ENCODE measurements at places on chromosomes 5 and 9.

- DNase-seq, result peak; percentile 64
These were observed 720 bp downstream of the NOTCH1 start for GRCh38 chr9:136544964-136545691.

DNA sequence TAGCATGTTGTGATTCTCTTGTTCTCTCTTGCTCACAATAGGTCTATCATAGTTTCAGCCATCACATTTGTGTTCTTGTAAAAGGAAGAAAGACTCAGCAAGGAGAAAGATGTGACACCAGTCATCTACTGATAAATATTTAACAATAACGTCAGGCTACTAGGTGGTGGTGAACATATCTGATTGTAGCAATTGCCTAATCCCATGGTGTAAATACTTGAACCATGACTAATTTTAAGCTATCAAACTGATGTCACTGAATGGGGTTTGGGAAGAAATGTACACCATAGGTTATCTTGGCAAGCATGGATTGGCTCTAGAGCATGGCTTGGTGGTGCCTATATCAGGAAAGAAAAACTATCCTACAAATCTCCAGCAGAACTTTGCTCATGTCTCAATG, 16.6 kb downstream of the DMRTA1 start:
- DNase-seq, result no peak

- no peak for DNase-seq
These were observed 18.9 kb downstream of the SLC22A5 start for GRCh38 chr5:132388244-132389050.

DNA sequence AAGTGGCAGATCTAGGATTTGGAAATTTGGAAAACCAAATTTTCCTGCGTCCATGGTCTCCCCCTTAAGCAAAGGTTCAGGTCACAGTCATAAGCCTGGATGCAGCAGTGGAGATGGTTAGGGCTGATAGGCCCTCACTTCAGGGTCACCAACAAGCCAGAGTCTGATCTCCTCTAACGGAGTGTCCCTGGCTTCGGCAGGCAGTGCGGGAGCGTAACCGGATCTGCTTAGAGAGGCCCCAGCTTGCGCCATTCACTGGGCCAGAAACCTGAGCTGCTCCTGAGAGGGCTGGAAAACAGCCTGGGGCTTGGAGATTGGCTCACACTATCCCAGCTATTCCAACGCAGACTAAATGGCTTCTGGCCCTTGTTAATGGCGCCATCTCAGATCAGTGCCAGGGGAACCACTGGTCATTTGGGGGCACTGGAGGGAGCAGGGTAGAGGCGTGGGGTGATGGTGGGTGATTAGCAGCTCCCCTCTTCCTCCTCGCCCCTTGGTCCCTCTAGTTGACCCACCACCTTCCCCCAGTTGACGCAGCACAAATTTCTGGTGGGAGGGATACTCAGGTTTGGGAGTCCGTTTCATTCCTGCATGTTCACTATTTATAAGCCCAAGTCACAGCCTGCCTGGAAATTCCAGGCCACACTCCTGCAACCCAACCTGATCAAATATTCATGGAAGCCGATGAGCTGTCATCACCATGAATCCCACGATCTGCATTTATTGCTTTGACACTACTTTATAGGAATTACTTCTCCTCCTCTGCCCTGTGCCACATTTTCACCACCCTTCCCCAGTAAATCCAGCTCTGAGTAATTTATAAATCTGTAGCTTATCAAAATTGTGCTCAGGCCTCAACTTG, 134.6 kb upstream of the CPEB4 start:
- DNase-seq, result no peak

DNA sequence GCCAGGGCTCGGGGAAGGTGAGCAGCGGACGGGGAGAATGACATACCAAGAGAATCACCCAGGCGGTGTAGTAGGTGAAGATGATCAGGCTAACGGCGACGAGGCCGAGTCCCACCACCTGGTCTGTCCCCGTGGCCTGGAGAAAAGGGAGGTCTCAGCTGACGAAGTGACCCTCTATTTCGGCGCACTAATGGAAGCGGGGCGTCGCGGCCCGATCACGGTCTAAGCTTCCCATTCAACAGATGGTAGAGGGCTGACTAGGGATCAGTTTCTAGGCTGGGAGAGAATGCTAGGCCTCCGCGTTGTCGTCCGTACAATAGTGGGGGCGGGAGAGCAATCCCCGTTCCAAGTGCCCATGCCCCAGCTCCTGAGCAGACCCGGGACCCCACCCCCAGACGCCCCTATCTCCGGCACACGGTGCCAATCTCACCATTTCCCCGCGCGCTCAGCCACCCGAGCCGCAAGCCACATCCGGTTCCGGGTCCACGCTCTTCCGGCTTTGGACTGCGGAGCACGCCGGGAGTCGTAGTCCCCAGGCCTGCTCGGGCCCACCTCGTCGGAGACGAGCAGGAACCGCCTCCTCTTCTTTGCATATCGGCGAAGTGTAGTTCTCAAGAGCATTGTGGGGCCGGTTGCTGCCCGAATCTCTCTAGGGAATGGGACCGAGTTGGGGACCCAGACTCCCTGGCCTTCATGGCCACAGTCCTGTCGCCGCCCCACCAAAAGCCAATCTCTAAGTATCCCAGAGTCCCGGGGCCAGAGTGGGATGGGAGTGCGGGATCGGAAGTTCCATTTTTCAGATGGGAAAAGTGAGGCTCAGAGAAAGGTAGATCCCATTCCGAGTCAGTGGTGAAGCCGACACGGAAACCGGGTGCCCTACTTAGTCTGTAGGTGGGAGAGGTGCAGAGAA, at the start of gene DPM2:
DPM2 (minus strand) TSS at position 467 of the 910 bp plus-strand sequence; CDS start at position 433, 34 bp downstream.
- DNase-seq, result peak; percentile 88

DNA sequence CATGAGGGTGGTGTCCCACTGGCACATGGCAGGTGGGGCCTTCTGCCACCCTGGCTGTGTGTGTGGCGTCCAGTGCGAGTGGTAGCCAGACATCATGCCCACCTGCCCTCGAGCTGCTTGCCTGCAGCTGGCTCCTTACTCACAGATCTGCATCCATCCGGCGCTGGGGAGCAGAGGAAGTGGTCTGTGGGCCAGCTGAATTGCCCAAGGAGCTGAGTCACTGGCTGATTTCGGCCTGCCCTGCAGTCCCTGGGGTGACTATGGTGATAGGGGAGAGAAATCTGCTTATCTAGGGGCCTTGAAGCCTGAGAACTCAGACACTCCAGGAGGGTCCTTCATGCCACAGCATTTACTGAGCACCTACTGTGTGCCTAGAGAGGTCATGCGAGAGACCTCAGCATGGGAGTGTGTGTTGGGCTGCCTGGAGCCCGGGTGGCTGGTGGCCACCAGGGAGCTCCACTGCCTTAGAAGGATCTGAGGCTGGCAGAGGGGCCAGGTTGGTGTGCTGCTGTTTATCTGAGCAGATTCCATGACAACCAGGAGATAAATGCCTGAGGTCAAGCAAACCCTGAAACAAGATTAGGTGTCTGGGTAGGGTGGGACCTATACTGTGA, 57.1 kb downstream of the SLC22A5 start:
- DNase-seq, result peak; percentile 82

GRCh38 chr5:2914981-2915484, 163.6 kb upstream of the IRX2 start:
- DNase-seq, result no peak

DNA sequence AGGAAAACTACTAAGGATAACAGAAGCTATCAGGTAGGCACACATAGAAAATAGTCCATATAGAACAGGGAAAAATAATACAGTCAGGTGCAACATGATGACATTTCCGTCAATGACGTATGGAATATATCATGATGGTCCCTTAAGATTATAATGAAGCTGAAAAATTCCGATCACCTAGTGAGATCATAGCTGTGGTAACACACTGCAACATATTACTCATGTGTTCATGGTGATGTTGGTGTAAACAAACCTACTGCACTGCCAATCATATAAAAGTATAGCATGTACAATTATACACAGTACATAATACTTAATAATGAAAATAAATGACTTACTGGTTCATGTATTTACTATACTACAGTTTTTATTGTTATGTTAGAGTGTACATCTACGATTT, 60.0 kb downstream of the MEGF9 start:
- DNase-seq, result no peak

- no peak for DNase-seq
These were observed 14.9 kb downstream of the CMYA5 start for GRCh38 chr5:79704553-79704952.

- no peak for DNase-seq
These were observed 38.3 kb downstream of the RXRA start for GRCh38 chr9:134364391-134365114.

GRCh38 chr5:6461793-6462650, 13.4 kb downstream of the UBE2QL1 start:
- no peak for DNase-seq

DNA sequence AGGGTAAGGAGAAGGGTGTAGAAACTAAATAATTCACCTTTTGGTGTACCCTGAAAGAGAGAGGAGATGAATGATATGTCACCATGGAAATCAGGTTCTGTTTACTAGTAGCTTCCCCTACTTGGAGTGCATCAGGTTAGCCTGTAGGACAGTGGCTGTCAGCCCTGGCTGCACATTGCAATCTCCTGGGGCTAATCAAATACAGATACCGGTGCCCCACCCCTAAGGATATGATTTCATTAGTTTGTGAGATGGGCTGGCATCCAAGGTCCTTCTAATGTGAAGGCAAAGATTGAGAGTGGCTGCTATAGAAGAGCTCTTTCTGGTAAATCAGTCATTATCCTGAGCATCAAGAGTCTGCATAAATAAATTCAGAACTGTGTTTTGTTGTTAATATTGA, 47.2 kb downstream of the INSYN2B start:
- no peak for DNase-seq

GRCh38 chr5:159669559-159669958, 246.7 kb upstream of the ADRA1B start:
- no peak for DNase-seq

DNA sequence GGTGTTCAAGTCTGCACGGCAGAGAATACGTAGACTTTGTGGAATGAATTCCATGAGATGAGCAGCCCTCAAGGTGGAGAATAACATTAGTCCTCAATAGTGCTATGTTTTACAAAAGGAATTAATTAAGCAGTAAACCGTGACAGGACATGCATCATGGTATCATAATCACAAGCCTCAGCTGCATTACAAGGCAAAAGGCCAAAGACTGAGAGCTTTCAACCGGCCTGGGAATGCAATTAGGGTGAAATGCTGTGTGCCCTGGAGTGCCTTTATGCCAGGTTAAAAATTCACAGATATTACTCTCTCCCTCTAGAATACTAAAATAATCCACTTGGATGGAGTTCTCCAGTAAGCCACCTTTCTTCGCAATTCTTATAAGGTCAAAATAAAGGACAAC, 270.6 kb downstream of the MLLT3 start:
- no peak for DNase-seq

- DNase-seq, result no peak
These were observed 1203.4 kb upstream of the DMAC1 start for GRCh38 chr9:9002826-9003583.

DNA sequence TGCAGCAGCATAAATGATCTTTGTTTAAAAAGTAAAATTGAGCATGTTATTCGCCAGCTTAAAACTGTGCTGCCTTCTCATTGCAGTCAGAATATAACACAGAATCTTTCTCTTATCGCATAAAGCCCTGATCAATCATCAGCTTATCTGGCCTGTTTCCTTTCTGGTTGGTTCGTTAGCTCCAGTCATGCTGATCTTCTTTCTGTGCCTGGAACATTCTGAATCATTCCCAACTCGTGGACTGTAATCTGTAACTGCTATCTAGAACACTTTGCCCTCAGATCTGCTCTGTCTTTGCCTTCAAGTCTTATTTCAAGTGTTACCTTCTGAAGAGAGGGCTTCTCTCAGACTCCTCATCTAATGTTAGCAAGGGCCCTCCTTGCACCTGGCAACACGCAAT, 11.9 kb upstream of the FER start:
- DNase-seq, result no peak

DNA sequence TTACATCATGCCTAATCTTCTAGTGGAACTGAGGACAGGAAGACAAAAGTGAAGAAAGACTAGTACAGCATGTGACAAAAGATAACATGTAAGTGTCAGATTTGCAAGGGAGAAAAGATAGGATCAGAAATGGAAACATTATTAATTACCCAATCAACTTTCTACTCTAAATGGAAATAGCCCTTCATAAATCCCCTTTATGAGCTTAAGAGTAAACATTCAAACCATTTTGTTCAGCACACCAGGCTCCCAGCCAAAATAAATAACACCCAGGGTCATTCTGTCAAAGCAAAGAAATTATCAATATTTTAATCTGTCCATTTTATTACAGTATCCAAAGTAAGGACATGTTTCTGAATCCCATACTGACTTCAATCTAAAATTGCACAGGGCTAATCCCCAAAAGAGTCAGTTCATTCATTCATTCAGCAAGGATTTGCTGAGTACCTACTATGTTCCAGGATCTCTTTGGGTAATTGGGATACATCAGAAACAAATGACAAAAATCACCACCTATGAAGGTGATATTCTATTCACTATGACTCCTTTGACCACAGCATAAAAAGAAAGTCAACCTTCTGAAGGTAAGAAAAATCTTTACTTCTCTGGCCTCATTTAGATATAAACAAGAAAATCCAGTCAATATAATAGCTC, 5.3 kb downstream of the PRELID2 start:
- no peak for DNase-seq

- no peak for DNase-seq
These were observed 53.2 kb downstream of the GALNT10 start for GRCh38 chr5:154243736-154244135.

- no peak for DNase-seq
These were observed 43.5 kb downstream of the SCAI start for GRCh38 chr9:125099816-125100215.

GRCh38 chr5:135153661-135154060, 119.6 kb upstream of the PITX1 start:
- no peak for DNase-seq

DNA sequence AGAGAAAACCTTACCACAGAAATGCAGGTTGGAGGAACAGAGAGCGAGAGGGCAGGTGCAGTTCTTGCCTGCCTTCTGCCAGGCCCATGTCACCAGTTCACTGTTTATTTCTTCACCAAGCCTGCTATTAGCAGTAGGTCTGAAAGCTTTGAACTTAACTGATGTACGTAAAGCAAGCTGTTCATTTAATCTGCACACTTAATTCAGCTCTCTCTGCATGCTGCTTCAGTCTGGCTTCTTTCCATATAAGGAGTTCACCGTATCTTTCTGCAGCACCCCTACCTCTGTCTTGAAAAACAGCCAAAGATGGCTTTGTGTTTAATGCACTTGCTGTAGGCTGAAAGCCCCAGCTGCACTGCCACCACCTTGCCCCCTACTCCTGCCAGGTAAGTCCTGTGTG, 205.1 kb downstream of the RAB3C start:
- DNase-seq, result no peak

DNA sequence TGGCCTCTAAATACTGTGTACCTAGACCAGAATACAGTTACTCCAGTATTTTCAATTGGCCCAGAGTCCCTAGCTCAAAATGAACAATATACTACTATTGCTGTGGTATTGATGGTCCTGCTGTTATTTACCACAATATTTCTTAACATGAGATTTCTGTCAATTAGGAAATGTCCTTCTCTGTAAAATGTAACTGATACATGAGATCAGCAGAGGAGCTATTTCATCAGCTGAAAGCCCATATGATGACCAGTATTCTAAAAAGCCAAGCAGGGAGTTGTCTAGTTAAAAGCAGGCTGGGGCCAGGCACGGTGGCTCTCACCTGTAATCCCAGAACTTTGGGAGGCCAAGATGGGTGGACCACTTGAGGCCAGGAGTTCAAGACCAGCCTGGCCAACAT, 187.7 kb upstream of the PTGER4 start:
- DNase-seq, result no peak

- no peak for DNase-seq
These were observed 3.2 kb upstream of the RNU6ATAC start for GRCh38 chr9:134167530-134167931.

GRCh38 chr5:160473681-160474080, 52.0 kb downstream of the PTTG1 start:
- DNase-seq, result no peak

All from stimulated activated CD4-positive, alpha-beta T cell treated with anti-CD3 and anti-CD28 coated beads, Interleukin-1b, Interleukin-23, amount 100 ng/mL, for 48 hours (primary cell).